G401 (cell line): ENCODE measurements at places on chromosomes 4 and X.

GRCh38 chrX:45751156-45751555 lies 550.5 kb upstream of the DIPK2B start:
- no peak for DNase-seq

DNA sequence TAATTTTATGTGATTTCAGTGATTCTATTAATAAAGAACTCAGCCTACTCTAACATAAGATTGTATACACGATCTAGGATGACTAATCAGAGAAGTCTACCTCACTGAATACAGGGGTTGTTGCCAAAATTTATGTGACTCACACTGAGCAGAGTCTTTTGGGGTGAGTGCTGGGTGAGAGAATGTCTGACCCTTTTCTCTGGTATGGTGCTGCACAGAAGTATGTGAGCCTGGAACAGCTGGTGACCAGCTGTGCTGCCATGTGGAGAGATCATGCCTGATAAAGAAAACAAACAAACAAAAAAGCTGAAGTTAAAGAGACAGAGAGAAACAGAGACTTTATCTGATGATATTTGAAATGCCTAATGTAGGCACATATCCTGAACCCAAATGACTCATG lies 618.1 kb upstream of the GRIA3 start:
- no peak for DNase-seq

DNA sequence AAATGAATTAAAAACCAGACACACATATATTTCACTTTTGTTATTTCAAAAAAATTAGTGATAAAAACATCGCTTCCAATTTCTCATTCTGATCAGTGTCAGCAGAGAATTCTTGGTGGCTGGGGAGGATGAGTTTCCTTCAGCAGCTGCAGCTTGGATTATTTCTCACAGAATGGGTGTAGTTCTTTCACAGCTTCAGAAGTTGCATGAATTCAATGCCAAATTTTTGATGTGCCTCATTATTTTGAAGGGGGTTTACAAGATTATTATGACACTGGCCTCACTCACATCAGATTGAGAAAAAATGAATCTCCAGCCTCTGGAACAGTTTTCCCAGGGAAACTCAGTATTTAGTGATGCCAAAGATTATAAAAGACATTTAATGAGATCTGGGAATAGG lies 184.9 kb upstream of the WDFY3 start:
- no peak for DNase-seq

- DNase-seq: no peak
Measured at GRCh38 chr4:67035986-67036385, 509.3 kb downstream of the CENPC start.

DNA sequence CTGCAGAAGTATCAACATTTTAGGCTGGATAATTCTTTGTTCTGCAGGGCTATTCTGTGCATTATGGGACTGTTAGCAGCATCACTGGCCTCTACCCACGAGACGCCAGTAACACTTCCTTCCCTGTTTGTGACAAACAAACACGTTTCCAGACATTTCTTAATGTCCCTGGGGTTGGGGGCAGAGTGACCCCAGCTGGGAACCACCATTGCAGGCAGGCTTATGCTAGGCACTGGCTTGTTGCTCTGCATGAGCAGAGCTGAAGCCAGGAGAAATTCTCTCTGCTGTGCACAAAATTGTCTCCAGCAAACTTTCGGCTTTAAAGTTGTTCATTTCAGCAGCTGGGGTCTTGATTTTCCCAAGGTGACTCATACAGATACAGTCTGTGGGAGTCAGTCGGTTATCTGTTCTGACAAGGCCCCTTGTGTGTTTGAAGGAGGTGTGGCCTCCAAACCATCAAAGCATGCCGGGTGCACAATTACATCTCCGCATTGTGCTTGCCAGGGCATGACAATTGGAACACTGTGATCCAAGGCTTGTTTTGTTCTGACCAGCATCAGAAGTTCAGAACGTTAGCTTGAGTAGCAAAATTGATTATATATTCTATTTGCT lies 156.4 kb upstream of the BOD1L1 start:
- DNase-seq: no peak

DNA sequence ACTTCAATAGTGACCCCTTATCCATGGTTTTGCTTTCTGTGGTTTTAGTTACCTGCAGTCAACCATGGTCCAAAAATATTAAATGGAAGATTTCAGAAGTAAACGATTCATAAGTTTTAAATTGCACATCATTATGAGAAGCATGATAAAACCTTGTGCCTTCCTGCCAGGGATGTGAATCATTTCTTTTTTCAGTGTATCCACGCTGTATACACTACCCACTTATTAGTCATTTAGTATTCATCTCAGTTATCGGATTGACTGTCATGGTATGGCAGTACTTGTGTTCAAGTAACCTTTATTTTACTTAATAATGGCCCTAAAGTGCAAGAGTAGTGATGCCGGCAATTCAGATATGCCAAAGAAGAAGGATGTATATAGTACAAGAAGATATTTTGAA lies 37.7 kb upstream of the TASL start:
- DNase-seq: no peak

- no peak for DNase-seq
Measured at GRCh38 chrX:13721371-13721770, 13.0 kb downstream of the TRAPPC2 start.

DNA sequence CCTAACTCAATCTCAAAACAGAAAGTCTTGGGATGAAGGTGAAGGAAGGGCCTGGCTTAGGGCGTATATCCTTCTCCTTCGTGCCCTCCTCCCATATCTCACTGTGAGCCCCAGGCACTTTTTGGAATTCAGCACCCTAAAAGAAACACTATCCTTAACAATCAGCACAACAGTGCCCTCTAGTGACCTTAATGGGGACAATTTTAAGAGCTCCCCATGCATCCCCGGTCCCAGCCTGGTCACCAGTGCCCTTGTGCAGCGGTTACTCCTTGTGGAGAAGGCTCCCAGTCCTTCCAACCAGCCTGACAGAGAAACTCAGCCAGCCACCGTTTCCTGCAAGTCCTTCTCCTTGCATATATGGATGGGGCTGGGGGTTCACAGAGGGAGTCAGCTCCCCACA lies 4.2 kb downstream of the PAK3 start:
- peak; percentile 19 for DNase-seq

GRCh38 chrX:86329174-86329573 lies 180.9 kb downstream of the DACH2 start:
- DNase-seq: no peak

GRCh38 chrX:23394421-23394820 lies 59.8 kb downstream of the PTCHD1 start:
- no peak for DNase-seq

GRCh38 chr4:99100876-99101275 lies 12.3 kb upstream of the ADH5 start:
- DNase-seq: no peak

- peak; percentile 36 for DNase-seq
Measured at GRCh38 chr4:70651864-70652506, 14.3 kb downstream of the JCHAIN start.

DNA sequence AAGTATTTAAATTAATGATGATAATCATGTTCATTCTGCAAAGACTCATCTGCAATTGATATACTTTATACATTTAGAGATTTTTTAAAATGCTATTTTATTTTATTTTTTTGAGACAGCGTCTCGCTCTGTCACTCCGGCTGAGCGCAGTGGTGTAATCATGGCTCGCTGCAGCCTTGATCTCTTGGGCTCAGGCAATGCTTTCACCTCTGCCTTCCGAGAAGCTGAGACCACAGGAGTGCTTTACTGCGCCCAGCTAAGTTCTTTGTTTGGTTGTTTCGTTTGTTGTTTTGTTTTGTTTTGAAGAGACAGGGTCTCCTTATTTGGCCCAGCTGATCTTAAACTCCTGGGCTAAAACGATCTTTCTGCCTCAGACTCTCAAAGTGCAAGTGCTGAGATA lies 1541.0 kb downstream of the PCDH7 start:
- no peak for DNase-seq

DNA sequence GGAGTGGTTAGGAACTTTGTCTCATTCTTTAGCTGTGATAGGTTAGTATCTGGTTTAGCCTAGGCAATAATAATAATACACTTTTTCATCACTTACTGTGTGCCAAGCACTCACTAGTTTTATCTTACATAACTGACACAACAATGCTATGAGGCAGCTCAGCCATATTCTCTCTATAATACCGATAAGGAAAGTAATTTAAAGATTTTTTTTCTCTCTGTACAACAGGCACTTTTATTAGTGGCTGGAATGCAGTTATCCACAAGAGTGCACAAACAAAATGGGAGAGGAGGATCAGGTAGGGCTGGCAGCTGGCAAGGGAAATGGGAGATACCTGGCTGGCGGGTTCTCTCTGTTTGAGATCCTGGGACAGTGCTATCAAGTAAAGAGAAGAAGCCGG lies 7.6 kb downstream of the RELL1 start:
- DNase-seq: no peak

- no peak for DNase-seq
Measured at GRCh38 chrX:48826135-48826875, at the start of gene ERAS. Gene ERAS, plus strand, starts transcription at chrX:48826513. Its CDS starts 2,611 bp downstream, at chrX:48829124.

DNA sequence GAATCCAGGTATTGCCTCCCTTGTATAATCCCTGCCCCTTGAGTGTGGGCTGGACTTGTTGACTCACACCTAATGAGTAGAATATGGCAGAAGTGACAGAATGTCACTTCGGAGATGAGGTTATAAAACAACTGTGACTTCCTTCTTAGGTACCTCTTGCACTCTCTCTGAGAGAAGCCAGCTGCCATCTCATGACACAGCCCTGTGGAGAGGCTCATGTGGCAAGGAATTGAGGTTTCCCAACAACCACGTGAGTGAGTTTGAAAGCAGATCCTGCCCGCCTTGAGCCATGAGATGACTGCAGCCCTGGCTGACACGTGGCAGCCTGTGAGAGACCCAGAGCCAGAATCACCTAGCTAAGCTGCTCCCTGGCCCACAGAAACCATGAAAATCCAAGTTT lies 13.5 kb downstream of the ASB11 start:
- DNase-seq: no peak

GRCh38 chr4:122577808-122578781 lies 42.8 kb downstream of the IL21 start:
- DNase-seq: peak; percentile 21

DNA sequence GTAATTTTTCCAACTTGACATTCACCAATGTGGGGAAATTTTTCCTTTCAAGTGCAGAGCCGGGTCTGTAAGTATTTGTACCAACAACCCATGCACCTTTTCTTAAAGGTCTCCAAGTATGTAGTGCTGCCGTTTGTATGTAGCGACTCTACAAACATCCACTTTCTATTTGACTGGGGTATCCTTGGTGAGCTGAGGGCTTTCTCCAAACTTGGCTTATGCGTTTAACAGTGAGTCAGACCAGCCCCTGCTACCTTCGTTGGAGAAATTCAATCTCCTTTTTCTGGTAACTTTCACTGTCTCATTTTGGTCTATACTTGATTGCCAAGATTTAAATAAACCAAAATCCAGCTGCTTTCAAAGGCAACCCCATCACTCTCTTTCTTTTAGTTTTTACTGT lies 34.9 kb downstream of the MGST2 start:
- no peak for DNase-seq

DNA sequence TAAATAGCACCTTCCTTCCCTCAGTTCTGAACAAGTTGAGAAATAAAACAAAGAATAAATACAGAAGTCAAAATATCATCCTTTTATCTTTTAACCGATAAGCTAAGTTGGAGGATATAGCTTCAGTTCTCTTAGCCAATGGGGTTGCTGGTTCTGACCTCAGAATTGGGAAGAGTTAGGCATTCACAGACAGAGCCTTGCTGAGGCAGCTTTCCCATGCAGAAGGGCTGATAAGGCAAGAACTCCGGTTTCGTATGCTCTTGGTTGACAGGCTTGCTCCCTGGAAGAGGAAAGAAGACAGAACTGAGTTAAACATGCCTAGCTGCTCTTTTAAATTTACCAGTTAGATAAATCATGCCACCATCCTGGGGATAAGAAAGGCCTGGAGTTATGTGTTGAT lies 17.6 kb downstream of the FRAS1 start:
- no peak for DNase-seq

DNA sequence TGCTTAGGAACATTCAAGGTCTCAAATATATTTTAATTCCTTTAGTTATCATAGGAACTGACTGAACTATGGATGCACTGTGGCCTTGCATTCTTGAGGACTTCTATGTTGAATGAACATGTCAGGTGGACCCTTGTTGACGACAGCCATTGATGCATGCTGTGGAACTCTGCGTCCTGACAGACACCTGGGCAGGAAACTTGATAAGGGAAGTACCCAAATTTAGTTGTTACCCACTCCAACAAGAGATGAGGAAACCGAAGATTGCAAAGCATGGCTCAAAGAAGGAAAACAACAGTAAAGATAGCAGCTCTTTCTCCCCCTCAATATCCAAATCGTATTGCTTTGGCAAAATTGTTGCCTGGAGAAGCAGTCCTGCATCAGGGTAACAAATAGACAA lies 540.0 kb upstream of the NR3C2 start:
- no peak for DNase-seq

DNA sequence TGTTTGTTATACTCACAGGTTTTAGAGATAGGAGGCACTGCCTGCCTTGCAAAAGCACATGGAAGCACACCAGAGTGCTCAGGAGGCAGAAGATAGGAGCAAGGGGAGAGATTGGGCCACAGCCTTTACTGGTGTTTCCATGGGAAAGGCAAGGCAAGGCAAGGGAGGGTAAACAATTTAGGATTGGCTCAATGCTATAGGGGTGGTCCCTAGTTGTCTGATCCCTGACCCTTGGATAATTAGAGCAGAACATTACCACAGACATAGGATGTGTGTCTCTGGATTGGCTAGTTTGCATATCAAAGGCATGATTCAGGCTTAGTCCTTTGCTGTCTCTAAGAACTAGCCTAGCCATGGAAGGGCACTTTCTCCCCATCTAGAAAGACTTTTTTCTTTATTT lies 36.1 kb downstream of the GRXCR1 start:
- DNase-seq: no peak

GRCh38 chr4:169052594-169052945 lies 42.5 kb upstream of the CBR4 start:
- DNase-seq: no peak

DNA sequence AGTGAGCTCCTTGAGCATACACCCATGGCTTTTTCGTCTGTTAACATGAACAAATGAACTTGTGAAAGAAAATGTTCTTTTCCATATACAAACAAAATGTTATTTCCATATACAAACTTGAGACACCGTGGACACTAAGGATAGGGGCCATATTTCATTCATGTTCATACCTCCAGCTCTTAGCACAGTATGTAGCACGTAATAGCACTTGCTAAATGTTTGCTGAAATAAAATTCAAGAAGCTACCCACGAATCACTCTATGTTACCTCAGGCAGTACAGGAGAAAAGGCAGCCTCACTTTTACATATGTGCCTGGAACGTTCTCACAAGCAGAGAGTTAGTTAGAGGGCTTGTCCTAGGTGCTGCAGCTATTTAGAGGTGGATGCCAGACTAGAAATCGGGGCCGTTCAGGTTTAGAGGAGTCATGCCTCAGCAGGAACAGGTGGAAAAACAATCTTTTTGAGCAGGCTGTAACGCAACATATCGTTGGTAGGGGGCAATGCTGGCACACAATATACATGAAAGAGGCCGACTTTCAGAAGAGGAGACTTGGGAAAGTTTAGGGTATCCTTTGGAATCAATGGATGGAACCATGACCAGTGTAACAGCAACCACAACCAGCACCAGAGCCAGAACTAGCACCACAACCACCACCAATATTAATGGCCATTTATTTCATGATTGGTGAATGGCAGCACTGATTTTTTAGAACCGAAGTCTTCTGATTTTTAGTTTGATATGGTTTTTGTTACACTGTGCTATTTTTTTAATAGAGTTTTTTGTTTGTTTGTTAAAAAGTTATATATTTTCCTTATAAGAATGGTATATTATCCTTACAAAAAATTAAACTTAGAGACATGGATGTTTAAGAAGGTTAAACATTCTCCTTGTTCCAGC lies 14.8 kb upstream of the PAQR3 start:
- peak; percentile 32 for DNase-seq
